ENCODE measurements at places on chromosomes 16 and 17.

DNA sequence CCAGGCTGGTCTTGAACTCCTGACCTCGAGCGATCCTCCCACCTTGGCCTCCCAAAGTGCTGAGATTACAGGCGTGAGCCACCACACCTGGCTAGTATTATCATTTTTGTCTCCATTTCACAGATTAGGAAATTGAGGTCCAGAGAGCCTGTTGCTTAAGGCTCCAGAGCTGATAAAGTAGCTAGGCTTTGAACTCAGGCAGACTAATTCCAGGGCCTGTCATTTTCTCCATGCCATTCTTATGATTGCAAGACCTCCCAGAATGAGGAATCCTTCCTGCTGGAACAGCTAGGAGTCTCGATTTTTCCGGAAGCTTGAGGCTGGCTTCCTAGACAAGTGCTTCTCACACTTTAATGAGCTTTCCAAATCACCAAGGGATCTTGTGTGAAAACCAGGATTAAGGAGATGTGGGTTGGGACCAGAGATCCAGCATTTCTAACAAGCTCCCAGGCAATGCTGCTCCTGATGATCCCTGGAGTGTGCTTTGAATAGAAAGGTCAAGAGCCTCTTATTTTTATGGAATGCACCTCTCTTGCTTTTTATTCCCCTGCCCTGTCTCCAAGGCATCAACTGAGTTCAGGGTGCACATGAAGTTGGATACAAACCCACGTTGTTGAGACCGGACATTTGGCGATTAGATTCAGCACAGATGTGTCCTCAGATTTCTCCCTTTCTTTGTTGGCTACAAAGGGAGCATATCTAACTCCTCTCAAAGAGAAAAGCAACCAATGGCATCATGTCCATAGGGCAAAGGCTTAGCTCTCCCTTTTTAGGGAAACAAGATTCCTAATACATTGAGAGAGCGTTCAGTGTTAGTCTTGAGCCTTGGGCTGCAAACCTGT, 40.3 kb upstream of the FAM20A start:
- no peaks in the 10 kb centered on the region for H3K36me3 ChIP-seq
- no peak for DNase-seq
- H3K27ac ChIP-seq, result no peak overlapping the region
- no peak overlapping the region for H3K4me3 ChIP-seq

DNA sequence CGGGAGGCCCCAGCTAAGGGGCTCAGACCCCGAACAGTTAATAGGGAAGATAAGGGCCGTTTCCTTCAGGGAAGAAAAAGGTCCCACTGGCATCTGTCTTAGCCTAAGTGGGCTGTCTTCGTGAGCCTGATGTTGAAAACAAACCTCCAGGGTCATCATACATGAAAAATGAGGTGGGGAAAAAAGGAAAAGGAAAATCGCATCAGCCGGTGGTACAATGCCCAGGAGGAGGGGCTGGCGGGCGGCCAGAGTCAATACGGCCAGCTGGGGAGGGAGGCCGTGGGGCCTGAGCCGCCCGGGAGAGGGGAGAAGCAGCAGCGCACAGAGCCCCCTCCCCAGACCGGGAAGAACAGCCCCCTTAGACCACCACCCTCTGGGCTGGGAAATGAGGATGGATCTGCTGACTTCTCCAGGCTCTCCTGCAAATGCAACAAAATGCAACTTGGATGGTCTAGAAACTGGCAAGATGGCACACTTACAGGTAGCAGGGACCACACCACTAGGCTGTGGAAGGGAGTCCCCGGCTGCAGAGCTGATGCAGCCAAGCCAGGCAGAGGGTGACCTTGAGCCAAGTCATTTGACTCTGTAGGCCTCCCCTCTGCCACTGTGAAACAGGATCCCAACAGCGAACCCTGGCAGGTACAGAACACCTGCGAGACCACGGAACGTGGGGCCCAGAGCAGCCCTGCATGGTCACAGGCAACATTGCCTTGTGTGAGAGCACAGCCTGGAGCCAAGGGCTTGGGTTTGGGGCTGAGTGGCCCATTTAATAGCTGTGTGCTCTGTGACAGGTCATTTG, 448.5 kb downstream of the SOX9 start:
- H3K4me1 ChIP-seq, result peaks cover 2% of the 10 kb centered on the region
- peaks cover 3% of the 10 kb centered on the region for H3K27me3 ChIP-seq
- no peak for DNase-seq
- H3K36me3 ChIP-seq, result no peaks in the 10 kb centered on the region
- H3K27ac ChIP-seq, result no peak overlapping the region

DNA sequence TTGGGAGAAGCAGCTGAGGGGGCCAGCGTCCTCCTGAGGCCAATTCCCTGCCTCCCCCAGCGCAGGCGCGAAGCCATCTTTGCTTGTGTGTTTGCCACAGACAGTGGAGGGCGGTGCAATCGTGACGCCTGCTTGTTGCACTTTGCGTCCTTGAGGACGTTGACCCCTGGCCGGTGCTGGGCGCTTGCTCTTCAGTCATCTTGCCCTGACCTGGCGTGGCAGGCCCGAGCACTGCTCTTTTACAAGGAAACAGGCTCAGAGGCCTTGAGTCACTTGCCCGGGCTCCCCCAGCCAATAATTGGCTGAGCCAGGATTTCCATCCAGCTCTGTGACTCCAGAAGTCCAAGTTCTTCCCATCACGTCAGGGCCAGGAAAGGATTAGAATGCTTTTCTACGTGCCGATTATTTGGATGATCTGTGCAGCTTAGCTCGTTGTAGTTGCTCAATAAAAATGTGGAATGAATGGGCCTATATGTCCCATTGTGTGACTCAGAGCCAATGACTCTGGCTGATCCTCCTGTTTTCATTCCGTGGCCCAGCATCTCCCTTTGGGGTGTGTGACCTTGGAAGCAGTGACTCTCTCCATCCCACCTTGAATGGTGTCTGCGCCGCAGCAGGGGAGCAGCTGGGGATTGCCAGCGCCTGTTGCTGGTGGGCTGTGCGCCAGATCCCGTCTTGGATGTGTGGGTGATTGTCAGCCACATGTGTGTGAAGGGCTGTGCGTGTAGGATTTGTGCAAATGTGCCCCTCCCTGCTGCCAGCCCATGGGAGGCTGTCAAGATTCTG, 214.1 kb downstream of the SEC14L1 start:
- H3K36me3 ChIP-seq, result no peaks in the 10 kb centered on the region
- no peak for DNase-seq
- no peak overlapping the region for H3K27ac ChIP-seq
- peaks cover 18% of the 10 kb centered on the region for H3K4me1 ChIP-seq
- H3K27me3 ChIP-seq, result no peaks in the 10 kb centered on the region

GRCh38 chr16:3640632-3641501, 13.6 kb upstream of the DNASE1 start:
- no peak overlapping the region for H3K27ac ChIP-seq
- no peak for DNase-seq
- H3K4me3 ChIP-seq, result no peak overlapping the region
- peaks cover 6% of the 10 kb centered on the region for H3K36me3 ChIP-seq

DNA sequence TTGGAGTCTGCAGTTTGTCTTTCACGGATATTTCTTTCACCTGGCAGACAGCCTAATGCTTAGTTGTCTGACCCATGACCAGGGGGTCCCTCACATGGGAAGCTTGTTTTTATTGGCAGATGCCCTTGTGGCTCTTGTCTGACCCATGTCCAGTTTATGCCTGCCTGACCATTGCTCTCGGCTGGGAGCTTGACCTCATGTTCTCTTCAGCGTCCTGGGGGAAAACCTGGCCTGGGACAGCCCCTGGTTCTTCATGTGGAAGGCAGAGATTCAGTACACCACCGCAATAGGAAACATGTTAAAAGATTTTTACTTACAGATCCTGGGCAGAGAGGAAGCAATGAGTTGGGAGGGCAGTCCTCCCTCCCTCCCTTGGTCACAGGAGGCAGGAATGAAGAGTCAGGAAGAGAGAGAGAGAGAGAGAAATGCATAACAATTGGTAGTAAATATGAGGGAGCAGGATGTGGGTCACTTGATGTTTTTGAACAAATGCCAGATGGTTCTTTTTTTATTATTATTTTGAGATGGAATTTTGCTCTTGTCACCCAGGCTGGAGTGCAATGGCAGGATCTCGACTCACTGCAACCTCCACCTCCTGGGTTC, 302.7 kb upstream of the MYOCD start:
- H3K27ac ChIP-seq, result no peak overlapping the region
- no peaks in the 10 kb centered on the region for H3K27me3 ChIP-seq
- no peaks in the 10 kb centered on the region for H3K36me3 ChIP-seq
- no peak overlapping the region for H3K4me3 ChIP-seq

DNA sequence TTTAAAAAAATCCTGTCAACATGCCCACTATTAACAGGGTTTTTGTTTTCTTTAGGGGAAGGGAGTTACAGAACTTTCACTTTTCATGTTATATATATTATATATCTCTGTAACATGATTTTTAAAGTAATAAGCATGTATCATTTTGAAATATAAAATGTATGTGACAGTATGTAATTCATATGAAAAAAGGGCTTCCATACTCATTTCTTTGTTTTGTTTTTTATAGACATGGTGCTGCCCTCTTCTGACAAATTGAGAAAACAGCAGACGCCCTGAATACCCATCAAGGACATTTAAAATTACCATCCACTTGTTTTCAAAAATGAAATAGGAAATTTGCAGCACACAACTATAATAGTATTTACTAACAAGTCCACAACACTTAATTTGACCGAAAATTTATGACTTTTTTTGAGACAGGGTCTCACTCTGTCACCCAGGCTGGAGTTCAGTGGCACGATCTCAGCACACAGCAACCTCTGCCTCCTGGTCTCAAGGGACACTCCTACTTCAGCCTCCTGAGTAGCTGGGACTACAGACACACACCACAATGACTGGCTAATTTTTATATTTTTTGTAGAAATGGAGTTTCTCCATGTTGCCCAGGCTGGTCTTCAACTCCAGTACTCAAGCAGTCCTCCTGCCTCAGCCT, 30.4 kb downstream of the CFDP1 start:
- H3K36me3 ChIP-seq, result peaks cover 10% of the 10 kb centered on the region
- H3K4me1 ChIP-seq, result peaks cover 17% of the 10 kb centered on the region
- H3K27me3 ChIP-seq, result no peaks in the 10 kb centered on the region
- H3K4me3 ChIP-seq, result no peak overlapping the region

DNA sequence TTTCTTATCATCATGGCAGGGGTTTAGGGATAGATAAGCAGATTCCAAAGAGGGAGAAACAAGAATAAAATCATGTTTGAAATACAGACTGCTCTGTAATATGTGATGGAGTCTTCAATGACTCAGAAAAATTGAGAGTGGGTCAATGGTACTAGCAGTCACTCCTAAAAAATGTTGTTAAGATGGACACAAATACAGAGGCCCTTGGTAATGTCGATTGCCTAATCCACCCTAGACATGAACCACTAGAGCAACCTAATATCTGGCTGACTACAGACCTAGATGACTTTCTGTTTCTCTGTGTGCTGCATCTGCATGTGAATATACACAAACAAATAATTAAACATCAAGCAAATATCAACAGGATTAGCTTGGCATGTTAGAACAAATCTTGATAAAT, 135.8 kb downstream of the CDH8 start:
- H3K4me3 ChIP-seq, result no peak overlapping the region
- no peak overlapping the region for H3K27ac ChIP-seq
- no peak for DNase-seq
- no peaks in the 10 kb centered on the region for H3K36me3 ChIP-seq
- no peaks in the 10 kb centered on the region for H3K4me1 ChIP-seq

DNA sequence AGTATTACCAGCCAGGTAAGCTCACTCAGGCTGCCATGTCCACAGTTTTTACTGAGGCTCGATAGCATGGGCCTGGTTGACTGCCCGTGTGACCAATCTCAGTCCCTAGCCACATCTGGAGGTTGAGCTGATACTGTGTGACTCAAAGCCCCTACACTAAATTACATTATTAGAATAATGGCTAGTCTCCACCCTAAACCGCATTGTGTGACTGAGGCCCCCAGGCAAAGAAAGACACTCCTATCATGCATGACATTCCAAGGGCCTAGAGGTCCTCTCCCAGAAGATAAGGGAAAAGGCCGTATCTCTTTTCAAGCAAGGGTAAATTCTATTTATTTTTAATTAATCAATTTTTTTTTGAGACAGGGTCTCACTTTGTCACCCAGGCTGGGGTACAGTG, 505.3 kb downstream of the HAPSTR1 start:
- no peaks in the 10 kb centered on the region for H3K36me3 ChIP-seq
- H3K27me3 ChIP-seq, result no peaks in the 10 kb centered on the region
- no peak overlapping the region for H3K27ac ChIP-seq
- H3K4me3 ChIP-seq, result no peak overlapping the region
